HFFc6 (cell line): ENCODE measurements at places on chromosomes 7 and 10. TPM values are rescaled to one million over a fixed set of nuclear protein-coding genes. Genes with fewer than 3 reads are reported as not detected.

DNA sequence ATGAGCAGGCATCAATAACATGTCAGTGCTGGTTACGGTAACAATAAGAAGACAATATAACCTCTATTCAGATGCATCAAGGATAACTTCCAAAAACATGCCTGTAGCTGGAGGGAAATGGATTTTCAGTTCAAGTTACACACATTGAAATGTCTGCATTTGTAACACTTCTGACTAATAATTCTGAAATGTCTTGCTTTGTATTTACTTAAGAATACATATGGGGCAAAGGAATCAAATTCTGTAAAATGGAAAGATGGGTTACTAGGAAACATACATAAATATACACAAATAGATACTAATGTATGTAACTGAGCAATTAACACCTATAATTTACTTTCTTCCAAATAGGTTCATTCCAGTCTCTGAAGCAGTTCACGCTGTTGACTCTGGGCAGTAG is 18.6 kb upstream of the MTPN start:
- no peak for DNase-seq

GRCh38 chr7:139937715-139938114 is 108.7 kb downstream of the TBXAS1 start:
- DNase-seq, result no peak

DNA sequence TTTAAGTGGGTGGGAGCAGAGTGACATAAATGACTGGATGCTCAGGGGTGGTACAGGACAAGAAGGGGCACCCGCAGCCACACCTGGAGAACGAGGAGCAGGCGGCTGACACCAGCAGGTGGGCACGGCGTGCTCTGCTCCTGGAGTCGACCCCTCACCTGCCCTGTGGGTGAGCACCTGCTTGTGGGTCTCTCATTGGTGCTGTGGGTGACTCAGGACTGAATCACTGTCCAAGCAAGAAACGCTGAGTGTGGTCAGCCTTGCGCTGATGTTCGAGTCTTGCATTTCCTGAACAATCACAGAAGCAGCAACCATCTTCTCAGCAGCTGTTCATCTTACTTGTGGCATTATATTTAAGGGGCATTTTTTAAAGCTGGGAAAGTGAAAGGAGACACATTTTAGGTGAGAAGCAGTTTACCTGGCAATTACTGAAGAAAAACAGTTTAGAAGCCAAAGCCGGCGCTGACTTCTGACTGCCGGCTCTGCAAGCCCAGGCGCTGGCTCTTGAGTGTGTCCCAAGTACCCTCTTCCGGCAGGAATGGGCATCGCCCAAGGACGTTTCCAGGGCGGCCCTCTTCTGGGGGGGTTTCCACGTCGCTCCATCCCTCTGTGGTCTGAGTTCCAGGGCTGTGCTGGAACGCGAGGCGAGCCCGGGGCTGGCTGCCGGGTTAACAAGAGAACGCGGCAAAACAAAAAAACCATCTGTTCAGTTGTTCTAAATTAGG is 145.2 kb upstream of the PFKP start:
- DNase-seq, result no peak

- no peak for DNase-seq
Observed at GRCh38 chr7:47408675-47409074, 173.2 kb downstream of the TNS3 start.

DNA sequence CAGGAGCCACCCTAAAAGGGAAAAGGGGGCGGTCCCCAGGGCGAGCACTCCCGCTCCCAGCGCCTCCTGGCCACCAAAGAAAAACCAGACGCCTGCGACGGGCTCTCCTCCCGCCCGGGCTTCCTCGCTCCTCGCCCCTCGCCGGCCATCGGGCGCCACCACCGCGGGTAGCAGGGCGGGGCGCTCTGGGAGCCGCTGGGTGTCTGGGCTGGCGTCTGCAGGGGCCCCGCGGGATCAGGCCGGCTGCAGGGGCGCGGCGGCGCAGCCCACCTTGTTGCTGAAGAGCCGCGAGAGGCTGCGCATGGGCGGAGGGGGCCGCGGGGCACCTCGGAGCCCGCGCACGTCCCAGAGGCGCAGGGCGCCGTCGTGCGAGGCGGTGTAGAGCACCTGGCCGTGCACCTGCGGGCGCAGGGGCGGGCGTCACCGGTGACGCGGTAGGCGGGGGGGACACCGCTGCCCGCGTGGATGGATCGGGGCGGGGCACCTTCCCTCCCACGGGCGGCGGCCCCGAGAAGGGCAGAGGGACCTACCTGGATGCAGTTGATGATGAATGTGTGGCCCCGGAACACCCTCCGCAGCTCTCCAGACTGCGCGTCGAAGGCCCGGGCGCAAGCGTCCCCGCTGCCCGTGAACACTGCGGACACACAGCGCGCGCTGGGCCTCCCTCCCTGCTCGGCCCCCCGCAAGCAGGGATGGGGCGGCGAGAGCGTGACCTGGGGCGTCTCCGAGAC is 28.3 kb downstream of the WDR86 start:
- no peak for DNase-seq

- no peak for DNase-seq
Observed at GRCh38 chr7:155860461-155860839, 48.2 kb upstream of the SHH start.

- DNase-seq, result no peak
Observed at GRCh38 chr7:127913686-127914085, 117.6 kb downstream of the LRRC4 start.

GRCh38 chr10:120456626-120457430 is at the start of gene PLPP4:
Gene PLPP4, plus strand, starts transcription at chr10:120457227. Its CDS starts 79 bp downstream, at chr10:120457306.
- peak; percentile 16 for DNase-seq

GRCh38 chr10:44395396-44395795 is 10.5 kb upstream of the CXCL12 start:
- DNase-seq, result no peak

DNA sequence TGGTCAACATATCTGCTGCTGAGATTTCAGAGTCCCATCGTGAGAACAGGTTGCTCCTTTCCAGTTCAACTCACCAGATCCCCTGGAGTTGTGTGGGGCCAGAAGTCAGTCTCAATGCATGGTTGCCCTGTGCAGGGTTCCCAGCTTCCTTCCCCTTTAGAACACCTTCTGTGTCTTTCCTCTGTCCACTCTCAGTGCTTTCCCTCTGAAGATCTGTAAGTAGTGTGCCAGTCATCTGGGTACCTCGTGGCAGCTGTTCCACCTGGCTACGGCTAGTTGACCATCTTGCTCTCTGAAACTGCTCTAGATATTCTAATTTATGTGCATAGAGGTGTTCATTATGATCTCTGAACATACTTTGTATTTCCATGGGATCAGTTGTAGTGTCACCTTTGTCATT is 36.1 kb upstream of the PRSS37 start:
- no peak for DNase-seq

DNA sequence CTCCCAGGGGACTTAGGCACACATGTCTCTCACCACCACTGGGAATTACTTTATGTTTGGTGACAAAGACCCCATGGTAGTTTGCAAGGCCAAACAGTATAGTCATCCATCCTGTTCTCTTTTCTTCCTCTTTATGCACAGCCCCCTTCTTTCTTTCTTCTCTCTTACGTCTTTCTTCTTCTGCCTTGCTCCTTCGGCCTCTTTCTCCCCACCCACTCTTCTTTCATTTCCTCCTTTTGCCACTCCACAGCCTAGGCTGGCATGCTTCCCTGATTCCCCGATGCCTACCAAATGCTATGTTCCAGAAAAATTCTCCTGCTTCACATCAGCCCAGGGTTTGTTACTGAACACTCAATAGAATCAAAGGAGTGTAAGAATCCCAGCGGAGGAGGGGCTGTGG is 62.4 kb upstream of the MKLN1 start:
- DNase-seq, result no peak

GRCh38 chr7:43870316-43870715 is 999 bp upstream of the MRPS24 start:
- DNase-seq, result no peak

GRCh38 chr7:26662646-26663045 is 201.7 kb downstream of the SKAP2 start:
- no peak for DNase-seq

- DNase-seq, result no peak
Observed at GRCh38 chr7:151821806-151822540, 54.9 kb downstream of the PRKAG2 start.

THSD7A gene
- total RNA-seq, result not detected in 3 replicates

IGF2BP3 gene
- 22.6 to 28.5 TPM (median 23.4 TPM) in 3 replicates for total RNA-seq

METTL27 gene
- 4.2 to 5.6 TPM (median 4.8 TPM) in 3 replicates for total RNA-seq

IFIT1B gene
- total RNA-seq, result not detected in 3 replicates

ZEB1 gene
- 46.4 to 52.0 TPM (median 50.8 TPM) in 3 replicates for total RNA-seq

MYPN gene
- total RNA-seq, result 77.6 to 89.1 TPM (median 81.9 TPM) in 3 replicates

GIMAP5 gene
- total RNA-seq, result not detected in 3 replicates

SVIL gene
- total RNA-seq, result 0.27 to 0.60 TPM (median 0.52 TPM) in 3 replicates

GPR22 gene
- total RNA-seq, result not detected in 3 replicates

LIPM gene
- total RNA-seq, result not detected in 3 replicates

LRRC4 gene
- total RNA-seq, result 1.5 to 2.3 TPM (median 1.9 TPM) in 3 replicates

PON3 gene
- not detected in 3 replicates for total RNA-seq

BRI3 gene
- 301 to 311 TPM (median 302 TPM) in 3 replicates for total RNA-seq

SORBS1 gene
- 0.10 to 0.26 TPM (median 0.15 TPM) in 3 replicates for total RNA-seq

GPR26 gene
- not detected in 3 replicates for total RNA-seq
